ENCODE measurements at places on chromosomes 4 and X.

DNA sequence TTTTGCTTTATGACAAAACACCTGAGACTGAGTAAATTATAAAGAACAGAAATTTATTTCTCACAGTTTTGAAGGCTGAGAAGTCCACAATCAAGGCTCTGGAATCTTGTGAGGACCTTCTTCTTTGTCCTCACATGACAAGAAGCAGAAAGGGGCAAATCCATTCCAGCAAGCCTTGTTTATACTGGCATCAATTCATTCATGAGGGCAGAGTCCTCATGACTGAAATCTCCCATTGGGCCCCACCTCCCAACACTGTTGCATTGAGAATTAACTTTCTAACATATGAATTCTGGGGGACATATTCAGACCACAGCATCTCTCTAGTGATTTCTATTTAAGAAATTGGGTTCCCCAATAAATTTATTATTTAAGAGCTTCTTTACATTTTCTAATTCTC lies 395.4 kb downstream of the AR start:
- DNase-seq, result no peak

DNA sequence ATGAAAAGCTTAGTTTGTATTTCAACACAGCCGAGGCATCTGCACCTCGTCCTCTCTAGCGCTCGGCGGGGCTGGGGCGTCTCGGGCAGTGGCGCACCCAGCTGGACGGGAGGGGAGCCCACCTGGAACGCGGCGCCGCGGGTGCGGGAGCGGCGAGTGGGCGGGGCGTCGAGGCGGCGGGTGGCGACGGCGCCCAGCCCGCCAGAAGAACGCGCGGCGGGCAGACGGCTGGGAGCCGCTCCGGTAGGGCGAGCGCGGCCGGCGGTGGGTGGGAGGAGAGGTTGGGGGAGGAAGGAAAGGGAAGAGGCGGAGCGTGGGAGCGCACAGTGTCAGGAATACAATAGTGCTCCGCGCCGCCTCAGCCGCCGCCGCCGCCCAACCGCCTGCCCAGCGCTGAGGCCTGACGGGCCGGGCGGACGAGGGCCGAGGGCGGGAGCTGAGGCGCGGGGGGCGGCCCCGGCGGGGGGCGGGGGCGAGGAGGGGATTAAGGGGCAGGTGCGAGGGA lies at the start of gene JADE3:
TSS of gene JADE3 (plus strand) at position 324 of the 505 bp plus-strand sequence. CDS start 72,474 bp downstream, outside the sequence.
- peak; percentile 67 for DNase-seq

GRCh38 chrX:2427147-2427546 lies 73.6 kb downstream of the DHRSX start:
- no peak for DNase-seq

DNA sequence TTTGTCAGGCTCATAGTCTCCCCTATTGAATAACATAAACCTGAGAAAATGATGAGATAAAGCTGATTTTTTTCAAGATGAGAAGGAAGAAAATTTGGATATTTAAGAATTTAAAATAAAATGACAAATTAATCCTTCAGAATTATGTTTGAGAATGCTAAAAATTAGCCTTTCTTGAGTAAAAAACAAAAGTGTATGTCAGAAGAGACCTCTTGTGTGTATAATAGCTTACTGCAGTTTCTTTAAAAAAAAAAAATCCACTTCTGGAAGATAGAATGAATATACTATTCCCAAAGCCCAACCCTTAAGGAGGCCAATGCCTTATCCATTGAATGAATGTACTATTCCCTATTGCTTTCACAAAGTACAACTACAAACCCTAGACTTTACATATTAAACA lies 281.8 kb downstream of the RAPGEF2 start:
- no peak for DNase-seq

GRCh38 chrX:142891046-142891445 lies 134.7 kb upstream of the SPANXN4 start:
- DNase-seq, result no peak

DNA sequence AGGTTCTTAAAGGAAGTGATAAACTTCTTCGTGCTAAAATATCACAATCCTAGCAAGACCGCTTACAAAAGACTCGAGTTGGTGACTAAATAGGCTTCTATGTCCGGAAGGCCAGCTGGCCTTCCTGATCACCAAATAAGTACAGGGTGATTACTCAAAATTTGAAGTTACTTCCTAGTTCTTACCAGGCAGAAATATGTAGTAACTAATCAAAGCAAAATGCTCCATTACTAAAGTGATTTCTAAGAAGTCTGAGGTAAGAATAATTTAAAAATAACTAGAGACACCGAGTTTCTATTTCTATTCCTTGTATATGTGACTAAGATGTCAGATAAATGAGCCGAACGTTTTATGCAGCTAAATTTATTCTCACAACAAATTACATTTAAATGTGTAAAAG lies 62.2 kb downstream of the NSUN7 start:
- no peak for DNase-seq

DNA sequence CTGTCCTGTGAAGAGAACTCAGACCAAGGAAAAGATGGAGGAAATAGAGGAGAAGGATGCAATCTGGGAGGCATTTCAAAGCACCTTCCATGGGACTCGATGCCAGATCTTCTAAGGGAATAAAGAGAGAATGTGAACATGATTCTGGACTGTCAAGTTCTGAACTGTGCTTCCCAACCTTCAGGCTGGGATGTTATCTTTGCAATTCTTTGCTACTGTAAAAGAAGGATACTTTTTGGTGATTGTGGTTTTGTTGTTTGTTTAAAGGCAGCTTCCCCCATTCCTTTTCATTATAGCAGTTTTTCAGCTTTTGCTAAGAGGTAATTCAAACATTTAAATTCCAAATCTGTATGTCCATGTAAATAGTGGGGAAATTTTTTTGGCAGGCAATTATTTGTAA lies 217.3 kb downstream of the NWD2 start:
- no peak for DNase-seq

DNA sequence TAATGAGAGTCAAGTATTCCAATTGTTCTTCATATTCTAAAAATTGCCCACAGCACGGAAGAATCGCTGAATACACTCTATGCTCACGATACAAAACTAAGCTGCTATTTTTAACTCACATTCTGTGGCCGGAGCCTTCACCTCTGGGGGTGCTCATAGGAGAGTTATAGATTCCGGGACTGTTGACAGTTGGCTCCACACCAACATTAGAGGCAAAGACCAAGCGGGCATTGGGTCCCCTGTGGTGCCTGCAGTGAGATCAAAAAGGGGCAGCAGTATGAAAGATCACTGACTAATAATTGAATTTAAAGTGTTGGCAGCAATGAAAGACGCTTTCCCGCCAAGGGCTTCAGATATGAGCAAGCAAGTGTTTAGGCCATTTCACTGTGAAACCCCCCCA lies 146.0 kb downstream of the TMEM144 start:
- peak; percentile 36 for DNase-seq

DNA sequence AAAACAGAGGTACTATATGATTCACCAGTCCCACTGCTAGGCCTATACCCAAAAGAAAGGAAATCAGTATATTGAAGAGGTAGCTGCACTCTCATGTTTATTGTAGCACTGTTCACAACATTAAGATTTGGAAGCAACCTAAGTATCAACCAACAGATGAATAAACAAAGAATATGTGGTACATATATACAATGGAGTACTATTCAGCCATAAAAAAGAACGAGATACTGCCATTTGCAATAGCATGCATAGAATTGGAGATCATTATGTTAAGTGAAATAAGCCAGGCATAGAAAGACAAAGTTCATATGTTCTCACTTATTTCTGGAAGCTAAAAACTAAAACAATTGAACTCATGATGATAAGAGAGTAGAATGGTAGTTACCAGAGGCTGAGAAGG lies 72.6 kb downstream of the FGF16 start:
- no peak for DNase-seq

DNA sequence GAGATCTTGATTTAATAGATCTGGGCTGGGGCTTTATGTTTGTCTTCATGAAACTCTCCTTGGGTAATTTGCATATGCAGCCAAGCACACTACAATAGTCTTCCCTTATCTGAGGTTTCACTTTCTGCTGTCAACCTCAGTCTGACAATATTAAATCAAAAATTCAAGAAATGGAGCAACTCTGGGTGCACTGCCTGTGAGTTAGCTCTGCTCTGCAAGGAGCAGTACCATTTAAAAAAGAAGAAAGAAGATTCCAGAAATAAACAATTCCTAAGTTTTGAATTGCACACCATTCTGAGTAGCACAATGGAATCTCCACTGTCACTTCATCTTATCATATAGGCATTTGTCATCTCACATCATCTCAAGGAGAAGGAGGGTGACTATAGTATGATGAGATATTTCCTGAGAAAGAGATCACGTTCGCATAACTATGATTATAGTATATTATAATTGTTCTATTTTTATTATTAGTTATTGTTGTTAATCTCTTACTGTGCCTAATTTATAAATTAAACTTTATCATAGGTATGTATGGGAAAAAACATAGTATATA lies 9.4 kb downstream of the FNIP2 start:
- DNase-seq, result no peak

DNA sequence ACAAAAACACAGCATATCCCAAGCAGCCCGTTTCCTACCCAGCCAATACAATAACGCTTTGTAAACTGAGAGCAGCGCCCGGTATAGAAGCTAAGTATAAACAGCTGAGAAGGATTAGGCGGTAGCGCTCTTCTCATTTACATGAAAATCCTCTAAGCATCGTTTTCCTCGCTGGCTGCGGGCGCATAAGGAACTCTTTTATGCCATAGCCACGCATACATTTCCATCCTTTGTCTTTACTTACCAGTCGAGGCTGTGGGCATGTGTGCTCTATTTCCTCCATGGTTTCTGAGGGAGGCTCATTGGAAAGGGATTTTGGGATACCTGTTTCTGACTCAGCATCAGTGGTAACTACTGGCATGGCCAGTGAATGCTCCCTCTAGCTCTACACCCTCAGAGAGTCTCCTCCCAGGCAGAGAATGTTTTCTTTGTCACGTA lies 383 bp downstream of the PCYT1B start:
- DNase-seq, result peak; percentile 2

DNA sequence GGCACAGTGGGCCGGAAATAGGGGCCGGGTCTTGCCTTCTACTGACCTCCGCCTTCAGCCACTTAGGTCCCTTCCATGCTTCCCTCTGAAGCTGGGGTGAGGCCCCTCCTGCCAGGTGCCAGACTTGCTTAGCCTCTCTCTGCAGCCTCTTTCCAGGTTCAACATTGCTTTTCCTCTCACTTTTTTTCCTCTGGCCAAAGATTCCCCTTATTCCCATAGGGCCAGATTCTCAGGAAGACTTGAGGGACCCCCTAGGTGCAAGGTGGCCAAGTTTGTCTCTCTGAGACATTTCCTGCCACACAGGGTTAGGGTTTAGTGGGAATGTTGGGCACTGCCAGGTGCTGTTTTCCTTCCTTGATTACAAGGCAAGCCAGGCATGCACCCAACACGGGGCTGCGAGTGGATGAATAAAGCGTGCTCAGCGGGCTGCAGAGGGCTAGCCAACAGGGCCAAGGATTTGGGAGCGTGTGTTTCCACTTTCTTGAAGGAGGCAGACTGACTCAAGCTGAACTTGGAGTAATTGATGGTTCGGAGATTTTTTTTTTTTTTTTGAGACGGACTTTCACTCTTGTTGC lies 7.6 kb upstream of the GJB1 start:
- DNase-seq, result no peak

DNA sequence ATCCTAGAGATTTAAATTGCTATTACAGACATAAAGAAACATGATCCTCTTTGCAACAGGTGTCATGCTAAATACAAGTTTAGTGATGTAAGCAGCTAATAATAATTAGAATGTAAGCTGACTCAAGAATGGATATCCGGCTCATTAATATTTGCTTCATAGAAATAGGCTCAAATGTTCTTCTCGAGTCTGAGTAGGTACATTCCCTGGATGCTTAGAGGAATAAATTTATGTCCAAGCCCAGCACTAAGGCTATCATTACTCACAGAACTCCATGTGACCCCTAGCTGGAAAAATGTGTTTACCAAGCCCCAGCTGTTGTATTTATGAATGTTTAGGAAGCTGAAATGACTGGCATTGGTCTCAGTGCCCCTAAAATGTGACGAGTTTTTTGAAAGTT lies 87.6 kb upstream of the TSPAN7 start:
- peak; percentile 24 for DNase-seq

- DNase-seq, result peak; percentile 68
Measured at GRCh38 chr4:3822230-3822947, 56.2 kb downstream of the ADRA2C start.

GRCh38 chr4:95889662-95890061 lies 49.8 kb downstream of the PDHA2 start:
- DNase-seq, result peak; percentile 76

DNA sequence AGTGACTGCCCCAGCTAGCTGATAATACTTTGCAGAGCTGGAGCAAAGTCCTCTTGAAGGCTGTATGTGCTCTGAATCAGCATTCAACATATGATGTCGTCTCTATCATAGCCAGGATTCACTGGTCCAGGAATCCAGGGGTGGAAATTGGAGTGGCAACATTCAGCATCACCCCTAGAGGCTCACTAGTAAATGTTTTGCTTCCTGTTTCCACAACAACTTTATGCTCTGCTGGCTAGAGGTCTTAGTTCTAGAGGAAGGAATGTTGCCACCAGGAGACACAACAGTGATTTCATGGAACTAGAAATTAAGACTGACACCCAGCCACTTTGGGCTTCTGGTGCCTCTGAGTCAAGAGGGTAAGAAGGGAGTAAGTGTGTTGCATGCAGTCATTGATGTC lies 11.3 kb downstream of the MAGEA1 start:
- no peak for DNase-seq
